ENCODE measurements at places on chromosomes 4 and X. TPM values are rescaled to one million over a fixed set of nuclear protein-coding genes. Genes with fewer than 3 reads are reported as not detected.

The FGG gene
- total RNA-seq, result not detected

The FAM47A gene
- not detected for total RNA-seq

The MAGEA12 gene
- total RNA-seq, result not detected

The PCDH7 gene
- under 0.01 TPM for total RNA-seq

The TMEM271 gene
- total RNA-seq, result not detected

The GRIA3 gene
- total RNA-seq, result 0.32 TPM

The LAMTOR3 gene
- 9.9 TPM for total RNA-seq

The SHISA3 gene
- 5.0 TPM for total RNA-seq

The PAGE2 gene
- total RNA-seq, result not detected

The NEXMIF gene
- not detected for total RNA-seq

The RIPPLY1 gene
- not detected for total RNA-seq

The ARMCX1 gene
- total RNA-seq, result 27.8 TPM

The SCML2 gene
- total RNA-seq, result 2.5 TPM

The PNCK gene
- total RNA-seq, result not detected

The GUCY1B1 gene
- 6.9 TPM for total RNA-seq

The WDR13 gene
- 172 TPM for total RNA-seq

The PDE6B gene
- total RNA-seq, result 6.9 TPM

The CD99 gene
- total RNA-seq, result 242 TPM

Data from bladder microvascular endothelial cell (primary cell).